ENCODE measurements at places on chromosomes 6 and 20.
A peak's percentile ranks its signal among the peaks of the same experiment; 100 is the strongest.

DNA sequence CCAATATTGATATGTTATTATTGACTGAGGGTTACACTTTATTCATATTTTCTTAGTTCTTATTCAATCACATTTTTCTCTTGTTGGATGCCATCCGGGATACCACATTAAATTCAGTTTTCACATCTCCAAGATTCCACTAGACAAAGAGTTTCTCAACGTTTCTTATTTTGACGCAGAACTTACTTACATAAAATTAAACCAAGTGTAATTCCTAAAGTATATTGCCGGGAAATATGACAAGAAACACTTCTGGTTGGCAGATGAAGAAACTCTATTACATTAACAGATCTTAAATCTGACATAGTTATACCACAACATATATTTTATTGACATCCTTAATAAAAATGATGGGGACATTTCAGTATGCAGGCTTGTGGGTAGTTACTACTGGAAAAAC, 47.3 kb upstream of the THBS2 start:
- no peak for DNase-seq

DNA sequence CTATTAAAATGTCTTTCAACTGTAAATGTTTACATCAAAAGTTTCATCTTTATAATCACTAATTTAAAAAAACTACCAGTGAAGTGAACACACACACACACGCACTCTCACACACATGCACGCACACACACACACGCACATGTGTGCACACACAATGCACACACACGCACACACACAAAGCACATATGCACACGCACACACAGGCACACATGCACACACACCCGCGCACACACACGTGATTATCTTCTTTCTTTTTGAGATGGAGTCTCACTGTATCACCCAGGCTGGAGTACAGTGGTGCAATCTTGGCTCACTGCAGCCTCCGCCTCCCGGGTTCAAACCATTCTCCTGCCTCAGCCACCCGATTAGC, 80.0 kb upstream of the FRMD1 start:
- DNase-seq: no peak

DNA sequence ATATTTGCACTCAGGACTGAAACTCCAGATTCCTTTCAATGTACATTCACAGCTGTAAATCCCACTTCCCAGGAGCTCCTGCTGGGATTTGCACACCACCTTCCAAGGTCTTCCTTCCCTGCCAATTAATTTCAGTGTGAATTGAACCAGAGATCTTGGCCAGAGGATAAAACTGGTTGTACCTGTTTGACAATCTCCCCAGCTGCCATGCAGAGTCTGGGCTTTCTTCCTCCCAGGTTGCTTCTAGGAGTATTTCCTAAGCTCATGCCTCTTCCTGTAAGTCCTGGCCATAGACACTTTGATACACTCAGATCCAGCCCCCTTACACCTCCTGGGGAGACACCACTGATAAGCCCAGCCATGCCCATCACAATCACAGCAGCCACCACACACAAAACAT, 15.6 kb downstream of the MAFB start:
- no peak for DNase-seq

- DNase-seq: no peak
Observed at GRCh38 chr20:25046736-25047666, 10.9 kb downstream of the ACSS1 start.

GRCh38 chr6:81694207-81694606, 58.3 kb downstream of the TENT5A start:
- no peak for DNase-seq

- no peak for DNase-seq
Observed at GRCh38 chr6:43061861-43062260, 2.4 kb downstream of the KLC4 start.

- no peak for DNase-seq
Observed at GRCh38 chr20:63147532-63147931, 68.4 kb downstream of the YTHDF1 start.

DNA sequence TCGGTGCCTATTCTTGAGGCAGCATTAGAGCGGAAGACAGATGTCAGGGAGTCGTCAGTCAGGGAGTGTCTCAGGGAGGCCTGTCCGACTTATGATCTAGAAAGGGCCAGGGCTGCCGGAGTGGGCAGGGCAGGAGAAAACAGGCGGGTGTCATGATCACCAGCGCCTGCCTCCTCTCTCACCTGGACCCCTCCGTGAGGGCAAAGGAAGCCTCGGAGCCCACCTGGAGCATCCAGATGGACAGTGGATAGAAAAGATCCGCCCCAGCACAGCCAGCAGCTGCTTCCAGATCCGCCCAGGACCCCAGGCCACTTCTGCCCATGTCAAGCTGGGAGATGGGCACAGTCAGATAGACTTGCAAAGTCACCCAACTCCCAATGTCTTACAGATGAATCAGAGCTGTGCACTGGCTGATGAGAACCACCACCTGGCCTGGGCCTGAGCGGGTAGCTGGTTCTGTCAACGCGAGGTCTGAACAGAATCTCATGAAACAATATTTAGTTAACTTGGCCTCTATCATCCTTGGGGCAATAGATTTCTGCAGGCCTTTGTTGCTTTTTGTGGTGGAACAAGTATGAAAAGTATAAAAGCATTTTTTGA, 22.2 kb downstream of the PSMG4 start:
- no peak for DNase-seq

DNA sequence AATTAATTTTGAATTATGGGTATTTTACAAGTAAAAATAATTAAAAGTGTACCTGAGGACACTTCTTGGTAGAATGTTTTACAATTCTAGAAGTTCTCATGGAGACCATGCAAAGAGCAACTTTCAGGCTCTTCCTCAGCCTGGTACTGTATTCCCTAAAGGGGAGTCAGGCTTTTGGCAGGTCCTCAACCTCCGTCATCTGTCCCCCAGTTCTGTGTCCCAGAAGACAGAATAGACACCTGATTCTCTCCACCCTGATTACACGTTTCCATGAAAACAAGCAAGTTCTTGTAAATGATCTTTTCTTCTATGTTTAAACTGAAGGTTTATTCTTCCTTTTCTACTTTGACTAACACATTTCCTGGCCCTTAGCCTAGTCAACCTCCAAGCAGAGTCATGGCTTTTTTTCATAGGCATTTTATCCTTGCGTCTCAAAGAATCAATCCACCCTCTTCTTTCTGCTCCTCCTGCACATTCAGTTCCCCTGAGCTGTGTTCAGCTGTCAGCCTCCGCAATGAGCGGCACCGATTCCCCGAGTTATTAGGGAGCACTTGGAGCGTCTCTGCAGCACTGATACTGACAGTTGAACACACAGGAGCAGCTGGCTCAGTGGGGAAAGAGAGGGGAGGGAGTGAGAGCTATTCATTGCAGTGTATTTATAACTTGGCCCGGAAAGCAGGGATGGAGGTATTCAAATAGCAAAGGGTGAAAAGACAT, 1082.4 kb upstream of the MAP3K7 start:
- DNase-seq: peak; percentile 87

DNA sequence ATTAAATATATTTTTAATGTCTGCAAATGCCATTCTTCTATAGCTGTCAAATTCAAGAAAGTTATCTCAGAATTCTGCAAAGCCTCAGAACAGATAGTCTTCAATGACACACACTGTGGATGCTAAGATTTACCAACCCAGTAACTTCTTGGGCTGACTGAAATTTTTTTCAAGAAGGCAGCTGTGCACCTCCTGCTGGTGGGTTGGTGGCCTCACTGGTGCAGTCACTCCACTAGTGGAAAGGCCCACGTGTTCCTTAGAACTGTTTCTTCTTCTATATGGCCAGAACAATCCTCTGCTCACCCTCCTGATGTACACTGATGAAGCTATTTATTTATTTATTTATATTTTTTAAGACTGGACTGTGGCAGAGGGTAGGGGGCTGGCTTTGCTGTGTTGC, 28.1 kb upstream of the MTCL3 start:
- DNase-seq: no peak

DNA sequence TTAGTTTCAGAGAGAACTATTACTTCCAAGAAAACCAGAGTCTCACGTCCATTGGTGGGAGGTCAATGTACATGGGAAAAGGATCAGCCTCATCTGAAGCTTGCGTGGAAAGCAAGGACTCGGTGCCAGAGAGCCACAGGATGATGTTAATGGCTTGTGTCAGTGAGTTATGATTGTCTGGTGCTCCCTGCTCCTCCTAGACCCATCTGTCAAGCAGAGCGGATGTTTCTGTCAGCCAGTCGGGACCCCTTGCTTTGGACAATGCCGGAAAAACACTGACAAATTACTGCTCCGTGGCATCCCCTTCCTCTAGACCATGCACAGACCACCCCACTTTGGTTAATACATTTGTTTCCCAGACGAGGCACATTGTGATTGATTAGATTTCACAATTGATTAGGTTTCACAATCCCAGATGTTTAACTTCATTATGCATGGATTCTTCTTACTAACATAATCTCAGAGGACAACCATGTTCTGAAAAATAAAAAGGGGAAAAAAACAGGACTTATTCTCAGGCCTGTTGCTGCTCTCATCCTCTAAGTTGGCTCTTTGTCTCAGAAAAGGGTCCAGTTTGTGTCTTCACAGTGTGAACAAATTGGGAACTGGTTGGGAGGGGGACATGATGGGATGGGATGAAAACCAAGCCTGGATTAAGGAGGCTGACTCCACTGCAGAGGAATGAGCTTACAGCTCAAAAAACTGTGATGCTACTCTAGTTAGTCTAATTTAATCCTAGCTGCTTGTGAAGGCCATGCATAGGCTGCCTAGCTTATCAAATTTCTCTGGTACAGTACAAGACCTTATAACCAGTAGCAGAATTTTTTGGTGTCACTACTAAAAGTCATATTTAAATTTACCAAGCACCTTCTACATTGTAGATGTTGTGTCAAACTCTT, 51.9 kb downstream of the UNC5CL start:
- peak; percentile 57 for DNase-seq

GRCh38 chr6:14129575-14129974, 12.0 kb downstream of the CD83 start:
- DNase-seq: peak; percentile 90

DNA sequence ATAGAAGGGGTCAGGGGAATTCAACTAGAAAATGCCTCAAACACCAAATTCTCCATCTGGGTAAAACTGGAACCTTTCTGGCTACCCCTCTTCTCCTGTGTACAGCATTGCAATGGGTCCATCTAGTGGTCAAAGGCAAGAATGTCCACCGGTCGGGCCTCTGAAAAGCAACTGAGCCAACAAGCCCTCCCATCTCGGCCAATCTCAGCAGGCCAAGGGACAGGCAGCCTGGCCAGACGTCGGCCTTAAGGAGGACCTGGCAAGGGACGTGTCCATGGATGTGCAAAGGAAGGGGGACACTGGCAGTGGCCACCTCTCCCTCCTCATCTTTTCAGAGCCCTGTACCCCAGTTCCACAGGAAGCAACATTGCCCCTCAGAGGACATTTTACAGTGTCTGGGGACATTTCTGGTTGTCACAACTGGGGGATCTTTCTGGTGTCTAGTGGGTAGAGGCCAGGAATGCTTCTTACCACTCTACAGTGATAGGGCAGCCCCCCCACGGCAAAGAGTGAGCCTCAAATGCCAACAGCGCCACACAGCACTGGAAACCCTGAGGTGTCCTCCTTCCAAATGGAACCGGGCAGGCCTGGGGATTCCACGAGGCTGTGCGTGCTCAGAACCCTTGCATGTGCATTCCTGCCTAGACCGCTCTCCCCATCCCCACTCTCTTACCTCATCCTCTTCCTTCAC, 99.8 kb upstream of the FOXA2 start:
- peak; percentile 92 for DNase-seq

DNA sequence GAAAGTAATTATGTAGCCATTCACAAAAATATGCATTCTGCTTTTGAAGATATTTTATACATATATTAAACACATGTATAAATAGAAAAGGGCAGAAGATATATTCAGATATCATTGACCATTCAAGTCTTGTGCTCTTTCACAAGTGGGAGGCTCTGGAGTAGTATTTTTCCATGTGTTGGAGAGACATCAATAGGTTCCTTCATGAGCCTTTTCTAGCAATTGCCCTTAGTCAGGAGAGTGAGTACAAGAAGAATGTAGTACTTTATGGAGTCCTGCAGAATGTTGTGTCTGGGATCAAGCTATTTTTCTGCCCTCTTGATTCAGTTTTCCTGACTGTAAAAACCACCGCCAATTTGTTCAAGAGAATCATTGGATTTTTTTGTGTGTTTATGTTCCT, 117.9 kb downstream of the LRRC1 start:
- no peak for DNase-seq

DNA sequence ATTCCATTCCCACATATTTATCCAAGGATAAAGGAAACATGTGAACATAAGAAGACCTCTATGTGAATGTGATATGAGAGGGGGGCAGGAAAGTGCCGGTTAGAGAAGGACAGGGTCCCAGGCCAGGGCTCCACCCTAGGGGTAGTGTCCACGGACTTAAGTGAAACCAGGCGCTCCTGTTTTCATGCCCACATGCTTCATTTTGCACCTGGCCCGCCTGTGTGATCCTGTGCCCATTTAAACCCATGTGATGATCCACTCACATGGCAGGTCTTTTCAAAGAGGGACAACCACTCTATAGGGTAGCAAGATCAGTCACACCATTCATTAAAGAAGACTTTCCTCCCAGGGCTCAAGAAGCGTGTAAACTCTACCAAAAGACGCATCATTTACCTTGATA, 865.3 kb upstream of the GJE1 start:
- DNase-seq: no peak

- DNase-seq: no peak
Observed at GRCh38 chr20:57693670-57694329, 16.0 kb downstream of the PMEPA1 start.

- no peak for DNase-seq
Observed at GRCh38 chr6:72911463-72912155, 289.7 kb downstream of the KCNQ5 start.

DNA sequence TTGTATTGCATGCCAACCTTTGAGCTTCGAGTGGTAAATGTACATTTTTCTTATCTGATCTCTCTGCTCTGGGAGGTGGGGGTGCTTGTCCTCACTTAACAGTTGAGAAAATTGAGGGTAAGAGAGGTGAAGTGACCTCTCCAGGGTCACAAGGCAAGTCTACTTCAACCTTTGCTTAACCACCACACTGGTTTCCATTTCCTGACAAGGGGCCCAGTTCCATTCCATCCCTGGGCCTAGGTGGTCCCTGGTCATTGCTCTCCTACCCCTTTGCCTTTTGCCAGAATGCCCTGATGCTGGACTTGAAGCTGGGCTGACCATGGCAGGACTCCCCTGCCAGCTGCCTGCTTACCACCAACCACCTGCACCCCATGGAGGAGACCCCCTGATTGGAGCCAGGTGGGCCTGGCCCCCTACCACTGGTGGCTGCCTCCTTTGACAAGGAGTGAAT, 9.9 kb upstream of the BPIFB3 start:
- DNase-seq: no peak

All from eye (tissue), 1 donor.